ENCODE measurements at places on chromosomes 1 and 21.

DNA sequence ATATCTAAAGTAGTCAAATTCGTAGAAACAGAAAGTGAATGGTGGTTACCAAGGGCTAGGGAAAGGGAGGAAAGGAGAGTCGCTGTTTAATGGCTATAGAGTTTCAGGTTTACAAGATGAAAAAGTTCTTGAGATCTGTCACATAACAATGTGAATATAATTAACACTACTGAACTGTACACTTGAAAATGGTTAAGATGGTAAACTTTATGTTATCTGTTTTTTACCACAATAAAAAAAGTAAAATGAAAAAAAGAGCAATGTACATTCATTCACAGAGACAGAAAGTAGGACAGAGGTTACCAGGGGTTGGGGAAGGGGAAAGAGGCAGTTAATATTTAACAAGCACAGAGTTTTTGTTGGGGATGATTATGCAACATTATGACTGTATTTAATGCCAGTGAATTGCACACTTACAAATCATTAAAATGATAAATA, 53.3 kb upstream of the SEC16B start:
- DNase-seq: no peak

DNA sequence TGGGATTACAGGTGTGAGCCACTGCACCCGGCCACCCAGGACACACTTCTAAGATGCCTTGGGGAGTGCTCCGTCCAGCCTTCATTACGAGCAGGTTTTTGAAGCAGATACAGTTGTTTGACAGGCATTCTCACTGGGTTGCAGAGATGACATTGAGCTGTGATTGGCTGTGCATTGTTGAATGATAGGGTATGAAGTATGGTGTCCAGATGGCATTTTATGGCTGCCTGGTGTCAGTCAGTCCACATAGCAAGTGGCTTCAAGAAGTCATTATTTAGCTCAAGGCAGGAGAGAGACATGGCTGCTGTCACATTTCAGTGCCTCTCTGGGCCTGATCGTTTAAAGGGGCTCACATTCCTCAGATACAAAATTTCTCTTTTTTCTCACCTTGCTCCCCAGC, 14.8 kb upstream of the PADI2 start:
- DNase-seq: no peak

GRCh38 chr1:90924982-90925381, 96.9 kb downstream of the ZNF644 start:
- no peak for DNase-seq

- no peak for DNase-seq
Measured at GRCh38 chr1:30745834-30746208, 11.8 kb downstream of the LAPTM5 start.

DNA sequence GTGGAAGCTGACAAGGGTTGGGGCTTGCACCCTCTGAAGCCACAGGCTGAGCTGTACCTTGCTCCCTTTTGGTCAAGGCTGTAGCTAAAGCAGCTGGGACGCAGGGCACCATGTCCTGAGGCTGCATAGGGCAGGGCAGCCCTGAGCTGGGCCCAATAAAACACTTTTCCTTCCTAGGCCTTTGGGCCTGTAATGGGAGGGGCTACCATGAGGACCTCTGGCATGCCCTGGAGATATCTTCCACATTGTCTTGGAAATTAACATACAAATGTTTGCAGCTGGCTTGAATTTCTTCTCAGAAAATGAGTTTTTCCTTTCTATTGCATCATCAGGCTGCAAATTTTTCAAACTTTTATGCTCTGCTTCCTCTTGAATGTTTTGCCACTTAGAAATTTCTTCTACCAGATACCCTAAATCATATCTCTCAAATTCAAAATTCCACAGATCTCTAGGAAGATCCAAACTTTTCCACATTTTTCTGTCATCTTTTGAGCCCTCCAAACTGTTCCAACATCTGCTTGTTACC, 32.9 kb upstream of the TTLL7 start:
- no peak for DNase-seq

DNA sequence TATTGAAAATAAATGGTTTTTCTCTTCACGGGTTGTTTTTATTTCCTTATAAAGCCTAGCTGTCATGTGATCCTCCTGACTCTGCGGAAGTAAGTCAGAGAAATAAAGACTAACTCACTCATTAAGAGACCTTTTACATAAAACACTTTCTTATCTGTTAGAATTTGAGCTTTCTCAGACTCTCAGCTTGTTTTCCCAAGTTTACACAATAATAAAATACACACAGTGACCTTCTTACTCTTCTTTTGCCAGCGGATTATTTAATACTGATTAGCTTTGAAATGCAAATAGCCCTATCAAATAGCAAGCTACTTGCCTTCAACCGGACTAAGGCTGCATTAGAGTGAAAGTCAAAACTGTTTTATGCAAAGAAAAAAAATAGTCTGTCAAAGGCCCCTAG, 45.5 kb upstream of the CXADR start:
- DNase-seq: no peak

DNA sequence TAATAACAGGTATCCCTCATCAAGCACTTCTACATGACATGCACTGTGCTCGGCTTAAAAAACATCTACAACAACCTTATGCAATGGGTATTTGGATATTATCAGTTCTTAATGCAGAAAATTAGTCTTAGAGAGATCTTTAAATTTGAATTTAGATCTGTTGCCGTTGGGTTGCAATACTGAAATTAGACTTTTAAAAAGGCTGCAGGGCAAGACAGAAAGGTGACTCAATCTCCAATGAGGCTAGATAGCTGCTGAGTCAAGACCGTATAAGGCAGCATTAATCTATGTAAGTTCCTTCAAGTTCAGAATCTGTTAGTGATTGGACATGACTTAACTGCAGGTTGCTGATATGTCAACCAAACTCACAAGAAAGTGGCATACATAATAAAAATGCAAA, 37.3 kb downstream of the OLFM3 start:
- no peak for DNase-seq

- DNase-seq: no peak
Measured at GRCh38 chr1:229325401-229325800, 17.4 kb downstream of the CCSAP start.

DNA sequence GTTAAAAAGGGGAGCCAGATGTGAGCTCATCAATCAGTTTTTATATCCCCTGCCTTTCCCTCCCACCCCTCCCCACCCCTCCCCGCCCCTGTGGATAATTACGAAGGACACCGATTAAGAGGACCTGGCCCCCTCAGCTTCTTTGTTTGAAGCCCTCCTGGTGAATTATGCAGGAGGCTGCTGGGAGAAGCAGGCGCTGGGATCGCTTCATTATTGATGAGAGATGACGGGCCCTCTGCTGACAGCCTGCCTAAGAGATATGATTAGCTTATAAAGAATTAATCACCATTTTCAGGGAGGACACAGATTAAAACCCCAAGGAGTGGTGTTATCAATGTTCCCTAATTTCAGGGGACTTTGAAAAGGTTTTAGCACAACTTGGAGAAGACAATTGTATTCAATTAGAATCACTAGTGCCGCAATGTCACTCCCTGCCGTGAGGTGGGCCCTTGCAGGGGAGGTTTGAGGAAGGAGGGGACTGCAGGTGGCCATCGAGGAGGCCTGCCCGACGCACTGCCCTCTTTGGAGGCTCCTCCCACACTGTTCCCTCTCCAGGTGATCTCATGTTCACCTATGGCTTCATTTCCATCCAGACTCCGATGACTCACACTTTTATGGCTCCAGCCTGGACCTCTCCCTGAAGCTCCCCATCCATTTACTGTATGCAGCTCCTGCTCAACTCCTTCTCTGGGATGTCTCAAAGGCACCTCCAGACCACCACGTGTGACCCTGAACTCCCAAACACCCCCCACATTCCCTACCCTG, 67.0 kb upstream of the KLHDC7A start:
- no peak for DNase-seq

- no peak for DNase-seq
Measured at GRCh38 chr1:111733183-111733991, 5.8 kb downstream of the INKA2 start.

- DNase-seq: no peak
Measured at GRCh38 chr1:156900896-156901589, 7.5 kb downstream of the PEAR1 start.

GRCh38 chr21:34811368-34811767, 142.6 kb downstream of the CLIC6 start:
- no peak for DNase-seq

- DNase-seq: no peak
Measured at GRCh38 chr21:35050348-35051286, 1.5 kb upstream of the RUNX1 start.

GRCh38 chr21:44991538-44992483, 52.0 kb downstream of the SLX9 start:
- no peak for DNase-seq

DNA sequence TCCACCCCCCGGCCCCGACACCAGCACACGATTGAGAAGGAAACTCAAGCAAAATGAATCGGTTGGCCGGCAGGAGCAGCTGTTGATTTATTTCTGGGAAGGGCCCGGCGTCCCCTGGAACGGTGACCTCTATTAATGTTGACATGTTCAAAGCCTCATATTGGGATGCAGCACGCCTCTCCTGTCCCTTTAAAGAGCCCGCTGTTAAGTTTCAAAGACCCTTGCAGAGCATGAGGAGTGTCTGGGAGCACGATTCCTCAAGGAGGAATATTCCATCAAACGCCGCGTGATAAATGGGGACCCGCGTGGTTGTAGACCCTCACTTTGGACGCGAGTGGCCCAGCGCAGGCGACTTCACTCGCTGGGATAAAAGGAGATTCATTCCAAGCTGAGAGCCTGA, 21.5 kb upstream of the ACTL8 start:
- DNase-seq: no peak

GRCh38 chr1:79652426-79652825, 645.9 kb upstream of the ADGRL4 start:
- DNase-seq: no peak

GRCh38 chr1:244324176-244324883, 127.4 kb downstream of the ADSS2 start:
- DNase-seq: no peak

DNA sequence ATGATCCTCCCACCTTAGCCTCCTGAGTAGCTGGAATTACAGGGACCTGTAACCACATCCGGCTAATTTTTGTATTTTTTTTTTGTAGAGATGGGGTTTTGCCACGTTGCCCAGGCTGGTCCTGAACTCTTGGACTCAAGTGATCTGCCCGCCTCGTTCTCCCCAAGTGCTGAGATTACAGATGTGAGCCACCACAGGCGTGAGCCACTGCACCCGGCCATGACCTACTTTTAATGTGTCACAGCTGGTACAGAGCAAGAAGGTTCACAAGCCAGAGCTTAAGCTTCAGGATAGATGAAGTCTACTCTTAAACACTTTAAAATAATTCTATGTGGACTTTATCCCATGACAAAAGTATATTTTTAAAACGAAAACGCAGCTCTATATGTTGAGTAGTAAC, 23.6 kb downstream of the ACBD3 start:
- no peak for DNase-seq

- DNase-seq: no peak
Measured at GRCh38 chr21:42142627-42143026, 71.5 kb downstream of the UMODL1 start.

GRCh38 chr1:9115351-9116205, 13.3 kb downstream of the GPR157 start:
- DNase-seq: no peak

GRCh38 chr1:109971559-109971958, 13.0 kb upstream of the AHCYL1 start:
- no peak for DNase-seq

- no peak for DNase-seq
Measured at GRCh38 chr1:223739366-223740037, 27.2 kb downstream of the CAPN2 start.

GRCh38 chr1:73564294-73564693, 633.7 kb downstream of the LRRIQ3 start:
- DNase-seq: no peak

DNA sequence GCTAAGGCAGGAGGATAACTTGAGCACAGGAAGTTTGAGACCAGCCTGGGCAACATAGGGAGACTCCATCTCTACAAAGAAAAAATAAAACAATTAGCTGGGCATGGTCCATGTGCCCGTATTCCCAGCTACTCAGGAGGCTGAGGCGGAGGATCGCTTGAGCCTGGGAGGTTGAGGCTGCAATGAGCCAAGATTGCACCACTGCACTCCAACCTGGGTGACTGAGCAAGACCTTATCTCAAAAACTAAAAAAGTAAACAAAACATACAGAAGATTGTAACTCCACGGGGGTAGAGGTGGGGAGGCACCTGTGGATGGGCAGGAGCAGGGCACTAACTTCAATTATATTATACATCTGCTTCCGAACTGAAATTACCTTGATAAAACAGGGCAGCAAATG, 4.6 kb downstream of the S100B start:
- DNase-seq: no peak

DNA sequence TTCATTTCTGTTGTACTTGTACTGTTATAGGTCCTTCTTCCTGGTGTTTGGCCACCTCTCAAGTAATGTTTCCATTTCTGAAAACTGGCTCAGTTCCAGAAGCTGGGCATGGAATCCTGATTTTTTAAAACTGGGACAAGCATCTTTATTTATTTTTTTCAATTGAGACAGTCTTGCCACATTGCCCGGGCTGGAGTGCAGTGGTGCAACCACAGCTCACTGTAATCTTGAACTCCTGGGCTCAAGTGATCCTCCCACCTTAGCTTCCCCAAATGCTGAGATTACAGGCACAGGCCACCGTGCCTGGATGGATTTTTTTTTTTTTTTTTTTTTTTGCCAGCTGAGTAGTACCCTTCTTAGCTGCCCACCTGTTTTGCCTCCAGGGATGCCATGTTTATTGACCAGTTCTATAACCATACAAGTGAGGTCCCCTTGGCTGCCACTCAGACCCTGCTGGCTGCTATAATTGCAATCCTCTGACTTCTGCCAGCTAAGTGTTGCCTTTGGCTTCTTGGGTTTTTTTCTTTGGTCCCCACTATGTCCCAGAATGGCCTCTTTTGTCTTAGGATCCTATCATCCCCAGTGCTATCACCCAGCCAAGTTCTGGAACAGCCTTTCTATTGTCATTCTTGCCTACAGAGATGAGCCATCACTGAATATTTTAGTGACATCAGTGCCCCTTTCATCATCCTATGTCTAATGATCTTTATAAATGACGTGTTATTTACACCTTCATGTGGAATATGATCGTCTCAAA, 3.9 kb upstream of the DIP2A start:
- DNase-seq: no peak

DNA sequence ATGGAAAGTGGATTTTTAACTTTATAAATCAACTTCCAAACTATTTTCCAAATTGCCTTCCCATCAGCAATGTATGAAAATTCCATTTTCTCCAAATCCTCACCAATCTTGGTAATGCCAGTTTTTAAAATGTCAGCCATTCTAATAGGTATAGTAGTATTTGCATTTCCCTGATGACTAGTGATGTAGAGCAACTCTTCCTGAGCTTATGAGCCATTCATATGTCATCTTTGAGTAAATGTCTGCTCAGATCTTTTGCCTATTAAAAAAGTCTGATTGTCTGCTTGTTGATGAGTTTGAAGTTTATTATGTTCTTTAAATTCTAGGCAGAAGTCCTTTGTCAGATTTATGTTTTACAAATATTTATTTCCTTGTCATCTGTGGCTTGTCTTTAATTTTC, 54.7 kb downstream of the KDM1A start:
- DNase-seq: no peak

DNA sequence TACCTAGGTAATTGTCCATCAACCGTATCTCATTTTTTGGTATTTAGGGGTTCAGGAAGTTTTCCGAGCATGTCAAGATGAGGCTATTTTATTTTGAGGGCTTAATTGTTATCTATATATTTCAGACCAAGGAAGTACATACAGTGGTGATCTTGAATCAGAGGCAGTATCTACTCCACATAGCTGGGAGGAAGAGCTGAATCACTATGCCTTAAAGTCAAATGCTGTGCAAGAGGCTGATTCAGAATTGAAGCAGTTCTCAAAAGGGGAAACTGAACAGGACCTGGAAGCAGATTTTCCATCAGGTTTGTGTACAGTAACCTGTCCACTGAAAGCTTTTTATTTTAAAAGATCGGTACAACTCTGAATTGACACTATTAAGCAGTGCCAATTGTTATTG, 130.2 kb downstream of the ZMYM4 start:
- DNase-seq: no peak
